Left cardiac atrium (tissue), 4 donors: ENCODE measurements at places on chromosomes 3 and 15. TPM values are rescaled to one million over a fixed set of nuclear protein-coding genes. Genes with fewer than 3 reads are reported as not detected.

DNA sequence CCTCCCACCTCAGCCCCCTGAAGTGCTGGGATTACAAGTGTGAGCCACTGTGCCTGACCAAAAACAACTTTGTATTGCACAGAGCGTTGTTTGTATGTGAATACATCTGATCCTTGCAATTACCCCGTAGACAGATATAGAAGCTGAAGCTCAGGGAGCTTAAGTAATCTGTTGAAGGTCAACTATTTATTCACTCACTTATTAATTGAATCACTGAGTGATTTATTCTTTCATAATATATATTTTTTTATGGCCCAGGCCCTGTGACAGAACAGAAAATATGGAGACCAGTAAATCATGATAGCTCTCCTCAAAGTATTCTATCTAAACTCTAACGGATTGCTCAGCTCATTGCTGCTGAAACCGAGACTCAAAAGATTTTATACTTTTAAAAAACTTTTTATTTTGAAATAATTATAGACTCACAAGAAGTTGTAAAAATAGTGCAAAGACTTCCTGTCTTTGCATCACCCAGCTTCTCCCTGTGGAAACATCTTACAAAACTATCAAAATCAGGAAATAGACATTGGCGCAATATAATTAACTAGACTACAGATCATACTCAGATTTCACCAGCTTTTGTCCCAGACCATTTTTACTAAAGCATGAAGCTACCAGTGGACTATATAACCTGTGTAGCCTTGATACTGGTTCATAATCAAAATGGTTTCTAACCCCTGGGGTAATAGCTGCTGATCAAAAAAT lies 466.1 kb downstream of the PDCD6IP start:
- no peak for DNase-seq

DNA sequence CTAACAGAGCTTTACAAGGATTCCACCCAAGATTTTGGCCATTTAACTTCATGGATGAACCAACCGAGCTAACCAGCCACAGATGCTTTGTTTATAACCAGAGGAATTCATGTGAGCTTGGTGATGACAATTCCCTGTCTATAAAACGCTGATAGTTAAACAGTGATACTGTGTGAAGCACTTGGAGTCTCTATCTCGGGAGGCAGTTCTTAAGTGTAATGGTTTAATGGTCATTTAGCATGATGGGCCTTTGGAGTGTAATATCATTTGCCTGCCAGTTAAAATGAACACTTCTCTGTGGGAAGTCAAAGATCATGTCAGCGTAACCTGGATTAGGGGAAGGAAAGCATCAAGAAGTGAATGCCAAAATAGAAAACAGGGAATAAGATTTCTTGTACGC lies 368.6 kb upstream of the THRB start:
- DNase-seq: no peak

HLTF gene
- 18.9 TPM for total RNA-seq

ST8SIA2 gene
- 0.31 TPM for total RNA-seq

- DNase-seq: no peak
Observed at GRCh38 chr15:51735228-51736010, 2.0 kb downstream of the LYSMD2 start.

- no peak for DNase-seq
Observed at GRCh38 chr3:181899702-181900101, 188.0 kb downstream of the SOX2 start.

ARGFX gene
- total RNA-seq: not detected

EPB42 gene
- total RNA-seq: 0.68 TPM

TRAIP gene
- total RNA-seq: 1.4 TPM

DNA sequence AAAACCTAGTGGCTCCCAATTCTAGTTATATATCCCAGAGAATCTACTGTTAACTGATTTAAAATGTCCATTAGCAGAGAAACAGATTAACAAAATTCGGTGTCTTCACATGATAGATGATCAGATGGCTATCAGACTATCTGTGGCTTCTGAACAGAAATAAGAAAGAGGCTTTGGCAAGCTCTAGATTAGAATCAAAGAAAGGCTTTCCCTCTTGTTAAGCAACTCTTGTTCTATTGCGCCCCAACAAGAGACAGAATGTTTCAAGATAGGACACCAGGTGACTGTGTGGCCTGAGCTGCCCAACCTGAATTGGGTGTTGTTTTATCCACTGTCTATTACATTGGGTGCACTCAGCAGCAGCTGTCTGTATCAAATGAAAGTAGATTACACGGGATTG lies 483.7 kb downstream of the FHIT start:
- DNase-seq: no peak

DNA sequence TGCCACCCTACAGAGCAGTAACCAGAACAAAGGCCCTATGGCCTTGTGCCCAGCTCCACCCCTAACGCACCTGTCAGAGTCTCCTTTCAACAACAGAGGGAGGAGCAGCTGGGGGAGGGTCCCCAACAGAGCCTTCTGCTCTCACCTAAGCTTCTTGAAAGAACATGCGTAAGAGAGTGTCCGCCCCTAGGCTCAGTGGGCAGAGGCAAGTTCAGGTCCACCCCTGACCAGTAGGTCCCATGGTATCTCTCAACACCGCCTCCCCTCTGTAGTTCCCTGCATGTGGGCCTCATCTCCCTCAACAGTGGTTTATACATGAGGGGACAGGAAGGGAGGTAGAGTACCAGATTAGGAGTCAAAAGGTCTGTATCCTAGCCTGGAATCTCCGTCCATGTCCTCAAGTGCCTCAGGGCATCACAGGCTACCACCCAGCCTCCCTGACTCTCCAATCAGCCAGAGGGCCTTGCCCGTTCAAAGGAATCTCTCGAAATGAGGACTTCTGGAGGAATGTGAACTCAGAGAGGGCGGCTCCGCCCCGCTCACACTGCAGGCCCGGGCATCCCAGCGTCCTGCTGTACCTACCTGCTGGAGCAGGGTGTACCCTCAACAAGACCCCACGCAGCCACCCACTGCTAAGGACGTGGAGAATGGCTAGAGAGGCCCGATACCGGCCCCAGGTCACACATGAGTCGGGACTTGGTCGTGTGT lies 680 bp downstream of the POC1A start:
- no peak for DNase-seq

GRCh38 chr3:160226026-160226907 lies 1.0 kb downstream of the C3orf80 start:
- DNase-seq: peak; percentile 24
